COR-L47 (cell line): ENCODE measurements at places on chromosomes 1 and 21.

- DNase-seq = no peak
Observed at GRCh38 chr1:198155253-198155652, 1.5 kb upstream of the NEK7 start.

DNA sequence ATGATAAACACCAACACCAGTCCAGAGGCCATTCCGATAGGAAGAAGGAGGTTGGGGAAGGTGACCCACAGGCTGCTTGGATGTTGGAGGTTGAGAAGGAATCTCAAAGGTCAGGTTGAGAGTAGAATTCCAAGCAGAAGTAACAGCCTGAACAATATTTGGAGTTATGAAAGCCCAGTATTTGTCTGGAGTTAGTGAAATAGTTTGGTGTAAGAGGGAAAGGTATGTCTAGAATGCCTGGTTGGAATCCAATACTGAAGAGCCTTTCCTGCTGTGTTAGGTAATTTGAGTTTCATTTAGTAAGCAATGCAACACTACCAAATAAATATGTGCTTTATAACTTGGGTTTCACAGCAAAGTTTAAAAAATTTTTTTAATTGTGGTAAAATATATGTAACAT lies 70.5 kb upstream of the MCOLN3 start:
- DNase-seq = no peak

- DNase-seq = no peak
Observed at GRCh38 chr1:7232441-7233236, 447.4 kb downstream of the CAMTA1 start.

DNA sequence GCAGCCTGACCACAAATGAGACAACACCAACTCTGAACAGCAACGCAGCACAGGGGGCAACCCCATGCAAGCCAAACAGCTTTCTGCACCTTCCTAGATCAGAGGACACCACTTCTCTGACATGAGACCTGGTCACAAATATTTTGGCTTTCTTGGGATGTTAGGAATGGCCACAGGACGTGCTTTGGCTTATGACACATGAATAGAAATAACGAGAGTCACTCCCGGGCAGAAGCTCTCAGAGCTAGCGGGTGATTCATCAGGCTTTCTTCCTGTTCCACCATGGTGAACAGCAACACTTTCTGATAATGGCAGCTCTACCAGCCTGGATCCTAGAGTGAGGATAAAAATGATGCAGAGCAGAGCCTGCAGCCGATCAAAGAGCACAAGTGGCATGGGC lies 39.4 kb downstream of the PAFAH2 start:
- no peak for DNase-seq

GRCh38 chr1:218346391-218347204 lies 1.5 kb downstream of the TGFB2 start:
- DNase-seq = no peak

GRCh38 chr1:156499842-156500542 lies 583 bp downstream of the MEF2D start:
- no peak for DNase-seq

DNA sequence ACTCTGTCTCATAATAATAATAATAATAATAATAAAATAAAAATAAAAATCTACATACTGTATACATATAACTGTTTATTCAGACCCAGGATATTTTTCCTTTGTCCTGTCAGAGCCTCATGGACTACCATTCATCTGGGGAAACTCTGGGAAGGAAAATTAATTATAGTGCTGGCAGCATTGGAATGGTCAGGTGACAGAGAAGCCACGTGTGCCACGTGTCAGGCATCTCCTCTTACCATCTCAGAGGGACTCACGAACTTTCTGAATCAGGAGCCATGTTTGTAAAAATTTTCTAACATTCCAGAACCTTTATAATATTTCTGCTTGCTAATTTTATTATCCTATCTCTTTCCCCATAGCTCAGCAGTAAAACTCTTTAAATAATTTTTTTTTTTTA lies 97.8 kb upstream of the HNRNPU start:
- no peak for DNase-seq

- DNase-seq = no peak
Observed at GRCh38 chr1:182649041-182649440, 35.3 kb downstream of the RGS8 start.
